Aortic smooth muscle cell (primary cell): ENCODE measurements at places on chromosomes 7 and 10. TPM values are rescaled to one million over a fixed set of nuclear protein-coding genes. Genes with fewer than 3 reads are reported as not detected.

Gene DNAH11
- 0.40 and 0.68 TPM in 2 replicates for total RNA-seq

Gene C10orf62
- 0.12 and 0.13 TPM in 2 replicates for total RNA-seq

Gene ADAM22
- total RNA-seq: 0.40 and 0.50 TPM in 2 replicates

Gene HOXA9
- total RNA-seq: not detected in 2 replicates

Gene NEUROD6
- not detected in 2 replicates for total RNA-seq

Gene CNTNAP2
- total RNA-seq: not detected in 2 replicates
